ENCODE measurements at places on chromosomes 12 and 14.

DNA sequence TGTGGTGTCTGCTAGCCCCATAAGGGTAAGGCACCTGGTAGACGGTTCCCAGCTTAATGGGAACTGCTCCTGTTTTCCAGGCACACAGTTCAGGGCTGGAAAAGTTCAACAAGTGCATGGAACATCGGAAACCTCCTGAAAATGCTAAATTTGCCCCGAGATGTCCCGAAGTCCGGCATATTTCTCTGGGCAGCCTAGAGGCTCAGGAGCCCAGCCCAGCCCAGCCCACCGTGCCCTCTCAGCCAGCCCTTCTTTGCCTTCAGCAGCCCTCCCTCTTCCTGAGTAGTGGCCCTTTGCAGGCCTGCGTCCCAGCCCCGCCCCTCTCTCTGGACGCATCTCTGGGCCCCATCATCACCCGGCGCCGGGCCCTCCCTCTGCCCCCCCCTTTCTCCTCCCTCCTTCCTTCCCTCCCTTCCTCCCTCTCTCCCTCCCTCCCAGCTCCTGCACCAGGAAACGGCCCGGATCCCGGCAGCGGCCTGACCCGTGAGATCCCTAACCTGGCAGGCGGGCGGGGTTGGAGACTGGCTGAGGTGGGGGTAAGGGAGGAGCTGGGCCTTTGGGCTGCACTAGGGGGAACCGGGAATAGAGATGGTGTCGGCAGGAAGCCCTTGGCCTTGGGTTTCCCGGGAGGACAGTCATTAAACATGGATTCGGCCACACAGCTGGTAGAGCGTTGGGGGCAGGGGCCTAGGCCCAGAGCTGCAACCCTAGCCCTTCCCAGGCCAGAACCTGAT lies at the start of gene BCL2L2:
BCL2L2 (plus strand) TSS at position 422 of the 734 bp plus-strand sequence. CDS start 935 bp downstream, outside the sequence.
- DNase-seq, result peak; percentile 88

DNA sequence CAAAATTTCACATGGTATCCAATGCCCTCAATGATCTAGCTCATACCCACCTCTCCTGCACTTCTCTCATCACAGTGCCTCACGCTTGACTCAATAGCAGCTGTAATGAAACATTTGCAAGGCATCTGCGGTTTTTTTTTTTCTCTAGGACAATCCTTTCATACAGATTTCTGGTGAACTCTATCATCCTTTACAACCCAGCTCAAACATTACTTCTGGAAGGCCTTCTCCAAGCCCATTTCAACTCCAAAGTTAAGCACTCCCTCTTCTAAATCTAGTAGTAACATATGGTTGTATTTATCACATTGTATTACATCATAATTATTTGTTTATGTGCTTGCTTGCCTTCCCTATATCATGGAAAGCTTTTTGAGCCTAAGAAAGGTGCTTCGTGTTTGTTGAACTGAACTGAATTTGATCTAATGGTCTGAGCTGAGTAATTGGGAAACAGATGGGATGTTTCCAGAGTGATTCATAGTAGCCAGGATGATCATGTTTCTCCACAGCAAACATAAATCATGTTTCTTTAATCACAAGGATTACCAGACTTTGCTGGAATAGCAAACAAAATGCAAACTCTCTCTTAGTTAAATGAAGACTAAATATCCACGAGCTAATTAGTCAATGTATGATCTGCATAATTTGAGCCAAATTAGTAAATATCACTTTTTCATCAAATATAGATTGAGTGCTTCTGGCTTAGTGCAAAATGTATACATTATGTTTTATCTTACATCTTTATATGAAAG lies 14.3 kb downstream of the CFL2 start:
- peak; percentile 96 for DNase-seq

- DNase-seq, result no peak
These were observed 1.5 kb upstream of the B3GNT4 start for GRCh38 chr12:122202017-122202416.

DNA sequence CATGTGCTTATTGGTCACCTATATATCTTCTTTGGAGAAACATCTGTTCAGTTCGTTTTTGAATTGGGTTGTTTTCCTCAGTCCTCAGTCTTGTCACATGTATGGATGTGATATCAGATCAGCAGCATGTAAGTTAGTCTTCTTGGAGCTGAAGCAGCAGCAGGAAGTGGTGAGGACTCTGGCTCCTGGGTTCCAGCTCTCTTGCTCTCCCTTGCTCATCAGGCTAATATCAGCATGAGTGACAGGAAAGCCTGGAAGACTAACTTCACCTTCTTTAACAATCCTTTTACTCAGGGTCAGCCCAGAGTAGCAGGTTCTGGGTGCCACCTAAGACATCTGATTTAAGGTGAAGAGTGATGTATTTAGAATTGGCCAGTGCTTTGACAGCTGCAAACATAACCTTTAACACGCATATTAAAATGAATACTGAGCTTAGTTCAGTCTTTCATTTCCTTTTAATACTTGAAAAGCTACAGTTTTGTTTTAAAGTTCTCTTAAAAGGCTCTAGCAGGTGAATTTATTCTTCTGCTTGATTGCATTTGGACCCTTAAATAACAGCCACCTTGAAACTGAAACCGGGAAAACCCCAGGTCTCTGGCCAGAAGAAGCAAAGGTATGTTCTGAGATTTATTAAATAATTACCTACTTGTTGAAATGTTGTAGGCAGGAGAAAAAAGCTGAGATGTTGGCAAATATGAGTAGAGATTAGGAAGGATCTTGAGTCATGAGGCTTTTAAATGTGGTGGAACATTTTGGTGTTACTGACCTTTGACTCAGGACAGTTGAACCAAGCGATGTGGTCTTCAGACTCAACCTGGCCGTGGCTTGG lies 54.3 kb downstream of the DRAM1 start:
- DNase-seq, result no peak

- peak; percentile 63 for DNase-seq
These were observed 908 bp downstream of the ENTPD5 start for GRCh38 chr14:74018174-74018585.

DNA sequence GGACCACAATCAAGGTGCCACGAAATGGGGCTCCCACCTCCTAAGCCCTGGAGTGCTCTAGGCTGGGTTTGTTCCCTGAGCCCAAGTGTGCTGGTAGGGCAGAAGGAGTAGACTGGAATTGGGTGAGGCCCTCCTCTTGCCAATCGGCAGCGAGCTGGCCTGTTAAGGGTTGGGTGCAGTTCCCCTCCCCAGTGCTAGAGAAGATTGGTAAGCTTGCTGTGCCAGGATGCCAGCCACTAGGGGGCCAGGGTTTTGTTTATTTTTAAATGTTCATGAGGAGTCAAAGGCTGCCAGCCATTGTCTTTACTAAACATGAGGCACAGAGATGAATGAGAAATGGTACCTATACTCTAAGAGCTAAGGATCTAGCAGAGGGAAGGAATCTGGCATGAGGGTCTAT lies 79.7 kb downstream of the SPTB start:
- DNase-seq, result peak; percentile 24

DNA sequence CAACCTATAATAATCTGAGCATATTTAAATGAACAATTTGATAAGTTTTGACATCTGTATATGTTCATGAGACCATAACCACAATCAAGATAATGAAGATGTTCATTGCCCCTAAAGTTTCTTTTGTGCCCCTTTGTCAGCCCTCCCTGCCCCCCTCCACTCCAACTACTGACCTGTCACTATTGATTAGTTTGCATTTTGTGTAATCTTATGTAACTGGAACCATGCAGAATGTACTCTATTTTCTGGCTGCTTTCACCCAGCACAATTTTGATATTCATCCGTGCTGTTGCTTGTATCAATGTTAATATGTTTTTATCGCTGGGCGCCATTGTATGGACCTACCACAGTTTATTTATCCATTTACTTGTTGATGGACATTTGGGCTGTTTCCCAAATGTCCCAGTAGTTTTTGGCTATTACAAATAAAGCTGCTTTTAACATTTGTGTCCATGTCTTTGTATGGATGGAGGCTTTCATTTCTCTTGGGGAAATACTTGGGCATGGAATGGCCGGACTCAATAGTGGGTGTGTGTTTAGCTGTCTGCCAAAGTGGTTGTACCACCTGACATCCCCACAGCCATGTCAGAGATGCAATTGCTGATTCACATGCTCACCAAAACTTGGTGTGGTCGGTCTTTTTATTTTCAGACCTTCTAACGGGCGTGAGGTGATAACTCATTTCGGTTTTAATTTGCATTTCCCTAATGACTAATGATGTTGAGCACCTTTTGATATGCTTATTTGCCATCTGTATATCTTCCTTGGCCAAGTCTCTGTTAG lies 38.9 kb downstream of the EML1 start:
- no peak for DNase-seq

DNA sequence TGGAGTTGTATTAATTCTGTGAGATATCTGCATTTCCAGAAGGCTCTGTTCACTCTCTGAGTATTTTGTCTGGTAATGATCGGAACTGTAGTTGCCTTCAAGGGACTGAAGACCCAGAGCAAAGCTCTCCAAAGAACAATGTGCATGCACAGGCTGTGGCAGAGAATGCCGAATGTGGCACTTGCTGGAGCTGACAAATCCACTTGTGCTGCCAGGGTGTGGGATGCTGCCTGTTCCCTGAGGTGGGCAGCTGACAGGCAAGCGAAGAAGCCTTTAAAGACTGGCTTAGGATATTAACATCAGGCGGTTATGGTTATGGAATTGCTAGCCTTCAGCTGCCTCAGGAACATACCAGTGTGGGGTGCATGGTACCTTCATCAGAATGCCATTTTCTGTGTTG lies 419.9 kb upstream of the ATP2B1 start:
- DNase-seq, result no peak

- DNase-seq, result no peak
These were observed 83.0 kb upstream of the METAP2 start for GRCh38 chr12:95390932-95391331.

GRCh38 chr12:14188744-14189143 lies 176.7 kb upstream of the ATF7IP start:
- DNase-seq, result no peak

DNA sequence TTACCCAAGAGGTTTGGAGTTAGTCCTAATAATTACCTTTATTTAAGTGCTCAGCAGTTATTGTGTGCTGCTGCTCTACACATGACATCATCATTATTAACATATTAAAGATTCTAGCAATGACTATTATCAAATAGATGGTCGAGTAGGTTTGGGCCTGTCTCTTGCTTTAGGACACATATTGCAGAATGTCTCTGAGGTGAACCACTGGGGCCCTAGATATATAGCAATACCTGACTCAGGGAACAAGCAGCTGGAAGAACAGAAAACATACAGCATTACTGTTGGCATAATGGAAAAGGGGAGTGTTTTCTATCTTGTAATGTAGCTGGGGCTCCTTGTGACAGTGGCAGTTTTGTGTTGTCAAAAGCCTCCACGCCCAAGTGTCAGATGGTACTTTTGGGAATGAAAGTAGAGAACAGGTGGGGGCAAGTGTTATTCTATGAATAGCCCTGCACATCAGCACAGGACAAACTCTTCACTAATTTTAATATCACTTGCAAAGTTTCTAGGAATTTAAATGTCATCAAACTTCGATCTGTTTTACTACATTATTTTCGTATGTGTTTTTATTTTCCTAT lies 54.6 kb downstream of the C12orf56 start:
- no peak for DNase-seq

- no peak for DNase-seq
These were observed 231.0 kb upstream of the HMGA2 start for GRCh38 chr12:65593239-65593701.

DNA sequence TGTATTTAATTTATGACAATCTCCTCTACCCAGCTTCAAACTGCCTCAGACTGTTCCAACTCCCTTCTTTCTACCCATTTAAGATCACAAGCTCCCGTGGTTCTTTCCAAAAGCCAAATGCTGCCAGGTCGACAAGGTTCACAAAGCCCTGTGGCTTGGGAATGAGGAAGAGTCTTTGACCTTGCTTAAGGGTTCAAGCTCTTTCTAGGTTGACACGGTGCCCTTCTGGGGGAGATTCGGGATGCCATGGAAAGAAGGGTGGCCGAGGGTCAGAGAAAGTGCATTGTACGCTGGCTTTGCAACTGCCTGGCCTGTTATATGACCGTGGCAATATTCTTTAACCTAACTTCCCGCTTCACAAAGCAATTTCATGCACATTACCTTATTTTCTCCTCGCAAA lies 239.3 kb downstream of the ANO2 start:
- DNase-seq, result no peak

DNA sequence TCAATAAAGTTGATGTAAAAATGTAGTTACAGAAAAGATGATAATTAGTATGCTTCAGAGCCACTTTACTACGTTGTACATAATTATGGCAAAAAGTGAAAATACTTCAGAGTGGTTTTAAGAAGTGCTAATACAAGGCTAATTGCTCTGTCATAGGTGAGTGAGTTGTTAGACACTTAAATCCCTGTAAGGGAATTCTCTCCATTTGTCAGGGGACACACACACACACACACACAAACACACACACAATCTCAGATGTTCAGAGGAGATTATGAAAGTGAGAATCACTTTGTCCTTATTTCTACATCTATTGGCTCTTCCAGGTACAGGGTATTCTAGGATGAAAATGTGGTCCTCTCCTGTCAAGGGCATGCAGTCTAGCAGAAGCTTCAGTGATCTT lies 208.3 kb upstream of the PELI2 start:
- DNase-seq, result no peak

GRCh38 chr12:59626382-59626781 lies 30.6 kb downstream of the SLC16A7 start:
- DNase-seq, result peak; percentile 39

- DNase-seq, result no peak
These were observed 99.3 kb downstream of the PELI2 start for GRCh38 chr14:56217380-56218045.

DNA sequence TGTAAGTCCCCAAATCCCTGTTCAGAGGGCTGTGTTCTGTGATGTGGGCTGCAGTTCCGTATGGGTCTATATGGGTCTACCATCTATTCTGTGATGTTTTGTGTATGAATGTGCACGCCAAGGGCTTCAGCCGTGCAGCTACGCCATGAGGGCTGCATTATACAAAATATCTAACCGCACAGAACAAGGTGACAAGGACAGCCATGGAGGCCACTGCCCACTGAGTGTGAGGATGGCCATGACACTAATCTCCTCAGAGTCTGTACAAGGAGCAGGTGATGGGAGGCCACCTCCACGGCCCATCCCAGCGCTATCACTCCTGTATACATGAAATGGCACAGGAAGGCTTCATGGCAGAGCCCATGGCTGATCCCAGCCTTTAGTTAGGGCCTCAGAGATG lies 102.0 kb downstream of the DICER1 start:
- DNase-seq, result no peak

DNA sequence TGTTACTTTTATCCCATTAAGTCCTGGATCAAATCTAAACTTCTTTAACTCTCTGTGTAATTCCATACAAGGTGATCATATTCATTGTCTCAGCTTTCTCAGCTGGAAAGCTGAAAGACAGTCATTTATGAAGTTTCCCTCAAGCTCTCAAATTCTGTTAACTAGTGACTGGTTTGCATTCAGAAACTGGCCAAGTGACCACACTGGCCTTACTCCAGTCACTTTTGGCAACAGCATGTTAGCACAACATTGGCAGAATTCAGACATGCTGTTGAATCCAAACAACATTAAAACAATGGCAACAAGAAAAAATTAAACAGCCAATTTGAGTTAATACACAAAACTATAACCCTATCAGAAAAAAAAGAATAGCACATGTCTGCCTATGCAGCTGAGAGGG lies 343.3 kb downstream of the MDGA2 start:
- DNase-seq, result no peak

DNA sequence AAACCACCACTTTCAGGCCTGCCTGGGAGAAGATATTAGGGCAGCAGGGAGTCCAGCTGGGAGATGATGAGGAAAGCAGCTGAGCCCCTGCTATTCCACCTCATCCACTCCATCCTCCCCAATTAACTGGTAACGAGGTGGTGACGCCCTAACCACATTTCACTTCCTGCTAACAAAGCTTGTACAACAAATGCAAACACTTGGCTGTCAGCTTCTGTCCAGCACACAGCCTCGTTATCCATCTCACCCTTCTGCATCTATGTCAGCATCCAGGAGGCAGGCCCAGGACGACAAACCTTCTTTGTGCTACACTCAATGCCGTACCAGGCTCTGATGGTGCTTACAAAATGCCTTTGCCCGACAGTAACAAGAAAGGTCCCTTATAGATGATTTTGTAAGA lies 225.4 kb downstream of the APAF1 start:
- no peak for DNase-seq

Data from HCEC 1CT (cell line).